Spinal cord (tissue), 10 donors: ENCODE measurements at places on chromosomes 3 and 15. TPM values are rescaled to one million over a fixed set of nuclear protein-coding genes. Genes with fewer than 3 reads are reported as not detected.

SLC24A5 gene
- total RNA-seq, result 1.2 TPM

PIERCE2 gene
- 3.9 TPM for total RNA-seq

CXCR6 gene
- total RNA-seq, result not detected

SEMA3G gene
- total RNA-seq, result 26.6 TPM

TGM4 gene
- total RNA-seq, result not detected

DUOXA2 gene
- total RNA-seq, result not detected

TUBGCP4 gene
- total RNA-seq, result 12.6 TPM

ZNF385D gene
- total RNA-seq, result 32.1 TPM

CASR gene
- 0.11 TPM for total RNA-seq

GRAMD1C gene
- 10.5 TPM for total RNA-seq

DPPA4 gene
- total RNA-seq, result 5.3 TPM

WDR76 gene
- 10.7 TPM for total RNA-seq

PIK3CA gene
- 40.3 TPM for total RNA-seq

LOXL1 gene
- 48.2 TPM for total RNA-seq

GRAMD2A gene
- total RNA-seq, result 1.4 TPM

ITGA11 gene
- total RNA-seq, result 9.0 TPM

SLC12A1 gene
- 1.9 TPM for total RNA-seq

P2RY13 gene
- 15.3 TPM for total RNA-seq

POTEB gene
- not detected for total RNA-seq

ABI3BP gene
- 43.4 TPM for total RNA-seq

TMEM207 gene
- total RNA-seq, result not detected

ACTRT3 gene
- 6.0 TPM for total RNA-seq

GPR149 gene
- 1.8 TPM for total RNA-seq

ARPP21 gene
- total RNA-seq, result 27.8 TPM

CSTA gene
- total RNA-seq, result 6.3 TPM

FOXB1 gene
- 2.1 TPM for total RNA-seq

PPARG gene
- total RNA-seq, result 7.1 TPM

PTPRG gene
- total RNA-seq, result 106 TPM

CHAC1 gene
- total RNA-seq, result 4.6 TPM

KBTBD13 gene
- not detected for total RNA-seq

ANKDD1A gene
- 10.8 TPM for total RNA-seq

LEKR1 gene
- total RNA-seq, result 1.8 TPM

AGBL1 gene
- total RNA-seq, result 0.55 TPM

SMCO1 gene
- not detected for total RNA-seq

KNL1 gene
- total RNA-seq, result 11.2 TPM

AMT gene
- total RNA-seq, result 4.1 TPM

ACKR2 gene
- total RNA-seq, result 1.3 TPM

ZNF860 gene
- 1.0 TPM for total RNA-seq

LTF gene
- 1.4 TPM for total RNA-seq

FEZF2 gene
- not detected for total RNA-seq

C3orf20 gene
- total RNA-seq, result 0.06 TPM

MYH15 gene
- total RNA-seq, result 1.2 TPM

IL20RB gene
- total RNA-seq, result 0.83 TPM
